Caudate nucleus (tissue), 63 donors: ENCODE measurements at places on chromosomes 6 and 20.

GRCh38 chr20:54633374-54634355 is 158.3 kb downstream of the DOK5 start:
- no peak for DNase-seq

DNA sequence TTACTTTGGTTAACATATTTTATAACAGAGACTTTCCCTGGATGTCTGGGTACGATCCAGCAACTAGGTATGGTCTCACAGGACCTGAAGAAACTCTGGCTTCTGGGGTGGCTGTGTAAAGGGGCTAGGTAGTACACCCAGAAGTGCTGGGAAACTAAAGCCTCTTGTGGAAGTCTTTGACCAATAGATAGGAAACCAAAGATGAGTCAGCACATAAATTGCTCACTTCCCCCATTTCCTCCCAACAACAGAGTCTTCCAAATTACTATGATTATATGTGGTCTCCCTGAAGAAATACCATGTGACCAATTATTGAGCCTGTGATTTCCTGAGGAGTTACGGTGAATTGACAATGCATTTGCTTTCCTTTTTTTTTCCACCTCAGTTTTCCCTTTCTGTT is 26.8 kb upstream of the TBX18 start:
- no peak for DNase-seq

- DNase-seq = no peak
These were observed 10.6 kb downstream of the TEAD3 start for GRCh38 chr6:35486005-35486925.

DNA sequence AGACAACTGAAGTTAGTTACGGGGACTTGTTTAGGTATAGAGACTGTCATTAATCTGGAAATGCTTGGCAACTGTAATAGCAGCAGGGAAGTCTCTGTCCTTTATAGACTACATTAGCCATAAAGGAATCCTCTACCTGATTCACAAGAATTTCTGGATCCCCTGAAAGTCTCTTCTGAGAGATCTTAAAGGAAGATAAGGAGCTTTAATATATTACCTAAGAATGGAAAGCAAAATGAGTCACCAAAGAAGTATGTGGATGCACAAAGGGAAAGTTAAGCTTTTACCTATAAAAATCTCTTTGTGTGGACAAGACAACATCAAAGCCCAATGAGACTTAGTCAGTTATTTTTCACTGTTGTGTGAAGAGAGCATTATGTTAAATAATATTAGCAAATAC is 92.2 kb upstream of the RSPO3 start:
- no peak for DNase-seq

- DNase-seq = no peak
These were observed 12.9 kb upstream of the SNRPB start for GRCh38 chr20:2483504-2483903.

- no peak for DNase-seq
These were observed 181.2 kb upstream of the SHLD1 start for GRCh38 chr20:5569021-5569420.
